ENCODE measurements at places on chromosomes 13 and 19.

DNA sequence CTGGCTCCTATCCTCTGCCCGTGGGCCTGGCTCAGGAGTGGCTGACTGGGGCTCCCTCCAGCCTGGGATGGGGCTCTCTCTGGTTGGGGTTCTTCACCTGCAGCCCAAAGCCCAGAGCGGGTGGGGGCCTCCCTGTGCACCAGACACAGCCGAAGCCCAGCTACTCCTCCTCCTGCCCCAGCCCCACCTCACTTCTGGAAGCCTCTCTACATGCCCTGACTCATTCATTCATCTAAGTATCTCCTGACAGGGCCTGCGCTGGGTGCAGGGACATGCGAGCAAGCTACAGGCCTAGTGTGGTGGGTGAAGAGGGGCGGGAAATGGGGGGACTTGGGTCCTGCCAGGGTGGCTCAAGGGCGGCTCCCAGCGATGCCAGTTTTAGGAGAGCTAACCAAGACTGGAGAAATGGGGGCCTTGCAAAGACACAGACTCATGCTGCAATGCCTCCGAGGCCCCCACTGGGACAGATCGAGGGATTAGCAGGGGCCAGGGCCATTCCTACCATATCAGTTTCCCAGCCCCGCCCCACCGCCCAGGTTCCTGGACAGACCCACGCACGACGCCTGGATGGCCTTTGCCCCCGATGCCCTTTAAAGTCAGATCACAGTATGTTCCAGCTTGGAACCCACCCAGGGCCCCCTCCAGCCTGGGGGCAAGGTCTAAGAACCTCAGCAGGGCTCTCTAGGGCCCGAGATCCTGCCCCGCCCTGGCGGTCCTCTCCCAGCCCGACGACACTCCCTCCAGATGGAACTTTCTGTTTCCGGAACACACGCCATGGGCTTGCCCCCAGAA lies 12.6 kb downstream of the LSM4 start:
- DNase-seq, result no peak

DNA sequence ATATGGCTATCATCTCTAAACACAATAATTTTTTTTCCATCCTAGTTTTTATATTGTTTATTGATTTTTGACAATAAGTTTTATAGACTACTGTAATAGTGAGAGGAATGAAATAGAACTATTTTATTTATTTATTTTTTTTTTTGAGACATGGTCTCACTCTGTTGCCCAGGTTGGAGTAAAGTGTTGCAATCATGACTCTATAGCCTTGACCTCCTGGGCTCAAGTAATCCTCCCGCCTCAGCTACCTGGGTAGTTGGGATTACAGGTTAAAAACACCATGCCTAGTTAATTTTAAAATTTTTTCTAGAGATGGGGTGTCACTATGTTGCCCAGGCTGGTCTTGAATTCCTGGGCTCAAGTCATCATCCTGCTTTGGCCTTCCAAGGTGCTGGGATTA lies 8.5 kb upstream of the ZNF442 start:
- no peak for DNase-seq

DNA sequence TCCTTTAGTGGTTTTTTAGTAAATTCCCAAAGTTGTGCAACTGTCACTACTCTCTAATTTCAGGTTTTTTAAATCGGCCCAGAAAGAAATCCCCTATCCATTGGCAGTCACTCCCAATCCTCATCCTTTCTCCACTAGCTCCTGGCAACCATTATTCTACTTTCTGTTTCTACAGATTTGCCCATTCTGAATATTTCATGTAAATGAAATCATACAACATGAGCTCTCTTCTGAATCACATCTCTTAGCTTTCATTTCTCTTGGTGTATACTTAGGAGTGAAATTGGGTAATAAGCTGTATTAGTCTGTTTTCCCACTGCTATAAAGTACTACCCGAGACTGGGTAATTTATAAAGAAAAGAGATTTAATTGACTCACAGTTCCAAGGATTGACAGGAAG lies 9.7 kb upstream of the ZNF223 start:
- DNase-seq, result no peak

GRCh38 chr13:51043310-51043709 lies 67.8 kb downstream of the C13orf42 start:
- DNase-seq, result no peak

GRCh38 chr13:111420113-111420876 lies 99.9 kb downstream of the TEX29 start:
- no peak for DNase-seq

DNA sequence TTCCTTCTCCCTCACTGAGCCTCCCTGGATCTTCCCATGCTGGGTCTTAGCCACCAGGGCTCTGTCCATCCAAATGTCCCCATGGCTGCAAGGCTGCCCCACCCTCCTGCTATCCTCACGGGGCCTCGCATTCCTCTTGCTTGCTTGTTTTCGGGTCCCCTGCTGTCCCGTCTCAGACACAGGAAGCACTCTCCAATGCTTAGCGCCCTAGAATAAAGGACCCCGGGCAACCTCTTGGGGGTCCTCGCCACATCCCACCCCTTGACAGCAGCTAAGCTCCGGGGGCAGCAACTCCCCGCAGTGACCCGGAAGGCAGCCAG lies 23.7 kb downstream of the SH3GL1 start:
- no peak for DNase-seq

DNA sequence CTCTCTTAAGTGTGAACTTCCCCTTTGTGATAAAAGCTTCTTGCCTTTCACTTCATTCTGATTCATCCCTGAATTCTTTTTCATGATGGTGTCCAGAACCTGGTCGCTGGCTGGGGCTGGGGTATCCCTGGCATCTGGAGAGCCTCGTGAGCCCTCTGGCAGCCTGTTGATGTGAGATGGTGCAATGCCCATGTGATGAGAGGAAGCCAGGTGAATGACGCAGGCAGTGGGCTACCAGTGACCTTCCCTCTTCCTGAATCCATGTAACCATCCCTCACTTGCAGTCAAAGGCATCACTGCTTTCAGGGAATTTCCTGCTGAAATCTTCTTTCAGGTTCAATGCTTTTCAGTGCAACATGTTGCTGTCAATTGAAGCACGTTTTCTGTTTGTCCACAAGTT lies 158.6 kb upstream of the SLC10A2 start:
- DNase-seq, result no peak
